H1 (cell line): ENCODE measurements at places on chromosomes 6 and 20.

GRCh38 chr6:75402296-75402695, 91.3 kb downstream of the FILIP1 start:
- DNase-seq, result no peak

- DNase-seq, result no peak
Observed at GRCh38 chr6:42175860-42176259, 2.7 kb downstream of the GUCA1A start.

GRCh38 chr20:49682278-49682677, 31.4 kb downstream of the B4GALT5 start:
- DNase-seq, result no peak

DNA sequence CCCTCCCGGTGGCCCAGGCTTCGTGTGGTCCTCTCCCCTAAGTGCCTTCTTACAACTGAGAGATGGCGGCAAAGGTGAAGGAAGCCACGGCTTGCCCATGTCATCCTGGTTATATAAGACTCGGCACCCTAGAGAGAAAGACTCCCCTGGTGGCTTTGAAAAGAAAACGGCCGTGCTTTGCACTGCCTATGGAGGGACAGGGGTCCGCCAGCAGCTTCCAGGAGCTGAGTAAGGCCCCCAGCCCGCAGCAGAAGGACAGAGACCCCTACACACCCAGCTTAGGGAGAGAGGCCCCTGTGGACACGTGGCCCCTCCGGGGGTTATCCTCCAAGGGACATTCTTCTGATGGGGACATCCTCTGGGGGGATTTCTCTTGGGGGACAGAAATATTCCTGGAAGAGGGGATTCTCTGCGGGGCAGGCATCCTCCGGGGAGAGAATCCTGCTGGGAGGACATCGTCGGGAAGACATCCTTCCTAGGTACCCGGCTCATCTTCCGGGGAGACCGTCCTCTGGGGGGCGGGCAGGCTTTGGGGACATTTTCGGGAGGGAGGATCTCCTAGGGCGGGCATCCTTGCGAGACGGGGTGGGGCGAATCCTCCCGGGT, 511 bp upstream of the OGFR start:
- no peak for DNase-seq

- no peak for DNase-seq
Observed at GRCh38 chr6:36958775-36959554, 4.4 kb downstream of the PI16 start.

- DNase-seq, result no peak
Observed at GRCh38 chr6:2179241-2179640, 66.2 kb downstream of the GMDS start.

DNA sequence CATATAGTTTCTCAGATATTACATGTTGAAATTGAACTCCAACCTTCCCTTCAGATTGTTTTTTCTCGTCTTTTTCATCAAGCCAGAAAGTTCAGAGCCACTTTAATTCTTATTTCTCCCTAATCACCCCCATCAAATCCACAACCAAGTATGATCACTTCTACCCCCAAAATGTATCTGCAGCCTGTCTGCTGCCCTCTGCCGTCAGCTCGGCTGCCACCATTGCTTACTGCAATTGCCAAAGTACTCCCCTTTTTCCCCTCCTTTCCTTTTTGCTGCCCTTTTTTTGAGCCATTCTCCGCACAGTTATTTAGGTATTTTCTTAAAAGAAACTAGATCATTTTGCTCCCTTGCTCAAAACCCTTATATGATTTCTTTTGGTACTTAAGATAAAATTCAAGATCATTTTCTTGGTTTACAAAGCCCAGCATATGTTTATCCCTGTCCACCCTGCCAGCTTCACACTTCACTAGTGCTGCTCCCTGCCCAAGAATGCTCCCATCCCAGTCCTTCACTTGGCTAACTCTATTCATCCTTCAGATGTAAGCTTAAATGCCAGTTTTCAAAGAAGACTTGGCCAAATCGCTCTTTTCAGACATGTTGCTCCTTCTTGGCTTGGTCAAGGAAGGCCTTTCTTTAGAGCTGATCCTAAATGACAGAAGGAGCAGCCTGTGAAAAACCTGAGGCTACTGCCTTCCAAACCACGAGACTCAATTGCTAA, 63.7 kb downstream of the SH3BGRL2 start:
- no peak for DNase-seq

GRCh38 chr6:29925727-29926412, 16.5 kb upstream of the HLA-A start:
- DNase-seq, result peak; percentile 48

GRCh38 chr20:37615340-37616109, 78.3 kb upstream of the CTNNBL1 start:
- peak; percentile 79 for DNase-seq

DNA sequence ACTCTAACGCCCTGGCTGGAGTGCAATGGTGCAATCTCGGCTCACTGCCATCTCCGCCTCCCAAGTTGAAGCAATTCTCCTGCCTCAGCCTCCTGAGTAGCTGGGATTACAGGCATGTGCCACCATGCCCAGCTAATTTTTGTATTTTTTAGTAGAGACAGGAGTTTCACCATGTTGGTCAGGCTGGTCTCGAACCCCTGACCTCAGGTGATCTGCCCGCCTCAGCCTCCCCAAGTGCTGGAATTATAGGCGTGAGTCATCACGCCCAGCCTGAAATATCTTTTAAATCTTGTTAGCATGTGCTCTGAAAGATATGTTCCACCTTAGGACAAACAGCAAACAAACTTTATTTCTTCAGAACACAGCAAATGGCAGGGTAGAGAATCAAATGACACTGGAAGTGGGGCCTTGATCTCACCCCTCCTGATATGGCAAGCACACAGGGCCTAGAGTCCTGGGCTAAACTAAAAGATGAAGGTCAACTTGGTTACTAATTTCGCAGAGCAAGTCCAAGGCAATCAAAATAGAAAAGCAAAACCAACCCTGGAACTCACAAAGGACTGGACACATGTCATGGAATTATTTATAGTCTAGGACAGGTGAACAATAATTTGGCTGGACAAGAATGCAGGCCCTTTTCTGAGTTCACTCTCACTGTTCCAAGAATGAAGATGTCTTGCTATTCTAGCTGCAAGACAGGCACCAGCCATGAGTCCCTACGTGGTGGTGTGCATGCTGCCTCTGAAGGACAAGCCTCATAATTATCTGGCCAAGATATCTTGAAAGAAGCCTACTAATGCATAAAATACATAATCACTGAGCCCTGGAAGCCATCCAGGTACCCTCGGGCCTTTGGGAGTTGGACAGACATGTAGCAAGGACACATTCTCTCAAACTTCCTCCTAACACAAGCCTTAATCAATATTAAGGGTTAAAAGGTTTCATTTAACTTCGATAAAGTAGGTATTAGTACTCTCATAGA, 35.6 kb downstream of the B4GALT5 start:
- DNase-seq, result no peak

GRCh38 chr6:7841781-7842468, 68.7 kb downstream of the TXNDC5 start:
- DNase-seq, result no peak

GRCh38 chr6:140486450-140487361, 1112.3 kb upstream of the CITED2 start:
- DNase-seq, result no peak

DNA sequence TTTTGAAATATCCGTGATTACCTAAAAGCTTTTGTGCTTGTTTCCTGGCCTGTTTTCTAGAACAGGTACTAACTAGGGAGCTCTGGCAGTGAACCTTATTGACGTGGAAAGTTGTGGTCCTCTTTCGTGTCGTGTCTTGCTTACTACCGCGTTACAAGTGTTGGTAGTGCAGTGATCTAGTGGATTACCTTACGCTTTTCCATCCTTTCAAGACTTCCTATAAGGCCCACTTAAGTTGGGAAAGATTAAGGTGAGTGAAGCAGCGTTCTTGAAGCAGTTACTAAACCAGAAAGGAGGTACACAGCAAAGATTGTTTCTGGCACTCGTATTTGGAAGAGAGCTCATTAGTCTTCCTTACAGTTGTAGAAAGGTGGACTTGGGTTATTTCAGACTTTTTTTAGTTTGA, 1.9 kb downstream of the PNRC1 start:
- DNase-seq, result no peak

DNA sequence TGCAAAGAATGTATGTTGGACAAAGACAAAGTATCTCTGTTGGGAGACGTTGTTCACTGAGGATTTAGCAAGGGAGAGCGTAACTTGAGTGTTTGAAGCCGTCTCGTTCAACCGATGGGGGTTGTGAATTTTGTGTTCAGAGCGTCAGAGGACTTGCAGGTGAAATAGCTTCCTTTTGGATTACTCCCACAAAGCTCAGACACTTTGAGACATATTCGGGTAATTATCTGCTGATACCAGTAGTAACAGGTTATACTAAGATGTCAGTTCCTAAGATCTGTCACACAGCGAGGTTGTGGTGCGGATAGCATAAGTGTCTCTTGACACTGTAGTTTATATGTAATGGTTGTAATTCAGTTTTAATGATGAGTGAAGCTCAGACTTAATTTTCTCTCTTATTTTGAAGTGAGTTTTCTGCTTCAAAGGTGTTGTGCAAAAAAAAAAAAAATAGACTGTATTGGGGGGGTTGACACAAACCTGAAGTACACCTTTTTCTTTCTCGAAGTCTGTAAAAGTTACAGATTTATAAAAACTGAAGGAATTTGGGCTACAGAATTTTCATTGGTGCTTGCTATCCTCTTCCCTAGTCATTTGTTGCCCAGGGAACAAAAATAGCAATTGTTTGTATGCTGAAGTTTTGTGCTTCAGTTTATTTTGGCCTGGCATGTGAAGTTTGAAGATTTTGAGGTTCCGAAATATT, 1.7 kb downstream of the ASXL1 start:
- DNase-seq, result no peak

GRCh38 chr20:51507216-51508036, 35.1 kb downstream of the NFATC2 start:
- DNase-seq, result no peak

- no peak for DNase-seq
Observed at GRCh38 chr6:14305624-14306023, 188.1 kb downstream of the CD83 start.

DNA sequence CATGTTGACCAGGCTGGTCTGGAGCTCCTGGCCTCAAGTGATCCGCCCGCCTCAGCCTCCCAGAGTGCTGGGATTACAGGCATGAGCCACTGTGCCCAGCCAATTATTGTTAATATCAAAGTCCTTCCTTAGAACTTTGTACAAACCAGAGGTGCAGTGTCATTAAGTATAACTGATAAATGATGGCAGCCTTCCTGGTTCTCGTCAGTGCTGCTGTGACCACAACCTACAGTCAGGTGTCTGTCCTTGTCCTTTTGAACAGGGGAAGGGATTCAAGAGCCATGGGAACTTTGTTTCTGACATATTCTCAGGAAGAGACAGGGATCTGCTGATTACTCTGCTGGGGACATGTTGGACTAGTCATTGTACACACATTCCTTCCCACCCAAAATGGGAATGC, 103.2 kb upstream of the TIAM2 start:
- DNase-seq, result no peak

DNA sequence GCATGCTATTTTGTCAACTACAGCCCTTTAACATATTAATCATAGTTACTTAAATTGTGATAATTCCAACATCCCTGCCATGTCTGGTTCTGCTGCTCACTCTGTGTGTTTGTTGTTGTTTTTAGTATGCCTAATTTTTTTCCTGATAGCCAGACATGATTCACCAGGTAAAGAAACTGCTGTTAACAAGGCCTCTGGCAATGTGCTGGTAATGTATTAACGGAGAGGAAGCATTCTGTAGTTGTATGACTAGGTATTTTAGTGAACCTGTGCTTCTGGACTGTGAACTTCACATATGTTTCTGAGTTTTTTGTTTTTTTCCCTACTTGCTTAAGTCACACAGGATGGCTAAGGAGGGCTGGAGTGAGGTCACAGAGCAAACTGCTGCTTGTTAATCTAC, 4.8 kb downstream of the DYNLT2 start:
- no peak for DNase-seq
